ENCODE measurements at places on chromosomes 11 and 22.

DNA sequence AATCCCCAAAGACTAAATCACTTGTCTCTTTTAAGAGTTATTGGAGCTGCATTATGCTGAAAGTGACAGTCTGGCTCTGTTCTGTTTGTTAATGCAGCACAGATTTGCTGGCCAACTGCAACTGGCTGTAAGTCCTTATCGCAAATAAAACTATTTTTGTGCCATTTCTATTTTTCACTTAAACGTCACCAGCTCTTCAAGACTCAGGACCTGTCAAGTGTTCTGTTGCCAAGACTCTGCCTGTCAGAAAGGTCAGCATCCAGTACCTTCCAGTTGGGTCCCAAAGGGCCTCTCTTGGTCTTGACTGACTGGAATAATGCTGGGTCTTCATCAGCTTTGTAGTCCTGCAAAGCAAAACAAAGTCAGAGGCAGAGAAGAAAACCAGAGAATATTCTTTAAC lies 45.6 kb downstream of the PITPNB start:
- peaks cover 16% of the 10 kb centered on the region for H3K4me1 ChIP-seq
- H3K27ac ChIP-seq = no peak overlapping the region
- DNase-seq = no peak
- H3K27me3 ChIP-seq = no peaks in the 10 kb centered on the region

DNA sequence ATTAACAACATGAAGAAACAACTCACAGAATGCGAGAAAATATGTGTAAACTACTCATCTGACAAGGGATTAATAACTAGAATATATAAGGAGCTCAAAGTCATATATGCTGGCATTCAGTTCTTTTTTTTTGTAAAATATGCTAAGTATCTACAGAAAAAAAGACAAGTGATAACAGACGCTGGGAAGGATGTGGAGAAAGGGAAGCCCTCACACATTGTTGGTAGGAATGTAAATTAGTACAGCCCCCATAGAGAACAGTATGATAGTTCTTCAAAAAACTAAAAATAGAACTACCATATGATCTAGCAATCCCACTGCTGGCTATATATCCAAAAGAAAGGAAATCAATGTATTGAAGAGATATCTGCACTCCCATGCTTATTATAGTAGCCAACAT lies 13.8 kb downstream of the GAB2 start:
- H3K4me1 ChIP-seq = peaks cover 32% of the 10 kb centered on the region
- H3K4me3 ChIP-seq = no peak overlapping the region
- H3K36me3 ChIP-seq = no peaks in the 10 kb centered on the region
- no peaks in the 10 kb centered on the region for H3K27me3 ChIP-seq
- no peak for DNase-seq
- H3K27ac ChIP-seq = no peak overlapping the region

DNA sequence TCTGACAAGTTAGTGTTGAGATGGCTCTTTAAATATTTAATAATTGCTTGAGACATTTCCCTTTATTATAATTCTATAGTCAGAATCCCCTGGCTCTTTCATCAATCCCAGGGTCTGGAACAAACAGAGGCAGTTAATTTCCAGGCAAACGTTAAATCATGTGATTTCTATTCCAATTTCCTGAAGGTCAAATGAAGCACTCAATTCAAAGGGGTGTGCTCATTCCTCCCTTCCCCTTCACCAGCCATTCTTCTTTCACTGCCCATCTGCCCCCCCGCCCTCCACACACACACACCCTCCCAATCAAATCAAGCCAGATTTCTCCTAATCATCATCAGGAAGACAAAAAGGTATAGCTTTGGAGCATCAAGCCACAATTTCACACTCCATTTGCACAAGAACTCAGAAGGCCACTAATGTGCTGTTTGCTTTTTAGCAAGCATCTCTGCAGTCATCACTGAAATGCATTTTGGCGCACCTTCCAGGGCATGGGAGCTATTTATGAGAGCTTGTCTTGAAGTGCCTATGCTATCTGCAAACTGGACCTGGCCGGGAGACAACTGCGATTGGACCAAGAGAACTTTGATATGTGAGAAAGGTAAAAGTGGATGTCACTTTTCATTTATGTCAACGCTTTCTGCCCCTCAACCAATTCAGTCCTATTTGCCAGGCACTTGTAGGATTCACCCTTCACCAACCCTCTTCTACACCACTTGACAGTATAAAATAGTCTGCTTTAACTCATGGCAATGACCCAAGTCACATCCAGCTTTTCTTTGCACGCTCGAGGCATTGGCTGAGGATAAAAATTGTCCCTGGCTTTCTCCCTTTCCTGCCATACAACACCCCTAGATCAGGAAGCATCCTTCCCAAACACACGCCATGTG lies 315.1 kb upstream of the API5 start:
- no peaks in the 10 kb centered on the region for H3K36me3 ChIP-seq
- no peak for DNase-seq
- H3K4me3 ChIP-seq = no peak overlapping the region

DNA sequence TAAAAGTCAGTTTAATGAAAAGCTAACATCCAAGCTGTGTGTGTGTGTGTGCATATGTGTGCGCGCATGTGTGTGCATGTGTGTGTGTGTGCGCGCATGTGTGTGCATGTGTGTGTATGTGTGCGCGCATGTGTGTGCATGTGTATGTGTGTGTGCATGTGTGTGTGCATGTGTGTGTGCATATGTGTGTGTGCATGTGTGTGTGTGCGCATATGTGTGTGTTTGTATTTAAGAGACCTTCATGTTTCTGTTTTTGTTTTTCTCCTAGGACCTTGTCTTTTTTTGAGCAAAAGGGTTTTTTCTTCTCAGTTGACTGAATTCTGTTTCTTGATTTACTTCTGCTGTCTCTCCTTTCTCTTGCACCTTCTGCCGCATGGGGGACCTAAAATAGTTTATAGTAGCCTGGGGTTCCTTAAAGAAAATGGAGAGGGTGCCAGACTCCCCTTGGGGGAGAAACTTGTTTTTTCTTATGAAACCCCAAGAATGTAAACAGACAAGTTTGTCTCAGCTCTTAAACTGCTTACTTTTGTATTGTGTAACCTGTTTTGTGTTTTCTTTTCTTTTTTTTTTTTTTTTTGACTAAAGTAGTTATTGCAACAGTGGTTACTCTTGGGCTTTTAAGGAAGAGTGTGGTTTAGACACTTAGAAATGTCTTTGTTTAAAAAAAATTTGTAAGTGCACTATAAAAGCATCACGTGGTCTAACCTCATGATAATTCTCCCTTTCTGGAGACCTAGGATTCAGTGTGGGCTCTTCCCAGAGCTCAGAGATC lies 53.0 kb downstream of the OSBPL5 start:
- H3K4me1 ChIP-seq = no peaks in the 10 kb centered on the region
- no peak for DNase-seq
- H3K27me3 ChIP-seq = no peaks in the 10 kb centered on the region
- no peak overlapping the region for H3K4me3 ChIP-seq
- no peaks in the 10 kb centered on the region for H3K36me3 ChIP-seq

DNA sequence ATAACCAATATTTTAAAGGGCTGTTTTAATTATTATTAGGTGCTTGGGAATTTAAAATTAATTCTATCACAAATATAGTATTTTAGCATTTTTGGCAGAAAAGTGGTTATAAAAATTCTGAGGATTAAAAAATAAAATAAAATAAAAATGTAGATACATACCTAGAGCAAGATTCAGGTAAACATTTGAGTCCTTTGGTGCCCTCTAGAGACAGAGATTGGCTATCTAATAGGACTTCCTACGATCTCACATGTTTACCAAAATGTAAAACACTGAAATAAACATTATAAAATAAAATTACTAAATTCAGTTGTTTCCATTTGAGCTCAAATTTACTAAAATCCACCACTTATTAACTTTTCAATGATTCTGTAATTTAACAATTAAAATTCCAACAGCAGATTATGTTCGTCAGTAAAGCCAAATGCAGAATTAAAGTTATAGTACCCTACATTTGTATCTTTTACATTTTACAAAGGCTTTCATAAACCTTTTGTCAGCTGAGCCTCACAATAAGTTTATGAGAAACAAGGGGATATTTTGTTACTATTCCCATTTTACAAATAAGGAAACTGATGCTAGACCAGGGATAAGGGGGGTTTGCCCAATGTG lies 27.7 kb downstream of the SLC36A4 start:
- H3K4me3 ChIP-seq = no peak overlapping the region
- no peak overlapping the region for H3K27ac ChIP-seq
- H3K36me3 ChIP-seq = no peaks in the 10 kb centered on the region

DNA sequence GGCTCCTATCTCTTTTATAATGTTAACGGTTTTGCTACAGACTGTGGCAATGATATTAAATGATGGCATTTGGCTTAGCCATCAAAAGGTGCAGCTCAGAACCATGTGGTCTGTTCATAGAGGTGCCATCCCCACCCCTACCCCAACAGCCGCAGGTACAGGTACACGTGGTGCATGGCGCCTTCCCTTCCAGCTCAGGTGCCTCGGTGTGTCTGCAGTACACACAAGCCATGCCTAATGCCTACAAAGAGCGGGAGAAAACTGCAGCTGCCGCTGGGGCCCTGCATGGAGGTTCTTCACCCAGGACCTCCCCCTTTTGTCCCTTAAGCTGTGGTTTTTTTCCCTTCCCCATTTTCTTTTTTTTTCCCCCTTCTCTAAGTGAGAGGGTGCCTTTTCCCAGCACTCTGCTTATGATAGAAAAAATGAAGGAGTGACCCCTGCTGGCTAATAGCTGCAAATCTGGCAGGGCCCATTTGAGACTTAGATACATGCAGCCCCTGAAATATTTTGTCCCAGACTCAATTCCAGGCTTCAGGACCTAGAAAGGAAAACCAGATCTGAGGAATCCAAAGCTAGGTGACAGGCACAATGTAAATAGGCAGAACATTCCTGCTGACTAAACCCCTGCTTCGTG lies 6.5 kb downstream of the OR52M1 start:
- H3K27ac ChIP-seq = no peak overlapping the region
- no peak for DNase-seq
- H3K27me3 ChIP-seq = peaks cover 27% of the 10 kb centered on the region
- H3K4me1 ChIP-seq = no peaks in the 10 kb centered on the region

- peaks cover 4% of the 10 kb centered on the region for H3K36me3 ChIP-seq
- H3K4me1 ChIP-seq = no peaks in the 10 kb centered on the region
These were observed 1049.1 kb downstream of the BRD1 start for GRCh38 chr22:48778308-48779195.

DNA sequence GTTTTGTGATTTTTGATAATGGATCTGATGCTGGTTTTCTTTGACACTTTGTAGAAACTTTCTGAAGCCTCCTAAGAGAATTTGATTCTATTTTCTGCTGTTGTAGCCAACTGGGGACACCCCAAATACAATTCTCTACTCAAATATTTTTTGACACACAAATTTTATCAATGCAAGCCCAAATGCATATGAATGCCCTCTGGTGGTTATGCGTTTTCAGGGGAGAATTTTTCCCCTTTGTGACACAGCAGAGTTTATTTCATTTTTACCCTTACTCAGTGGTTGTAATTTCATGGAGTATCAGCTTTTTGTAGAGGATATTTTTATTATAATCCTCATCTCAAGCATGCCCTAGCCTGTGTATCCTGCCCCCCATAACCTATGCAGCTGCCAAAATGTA lies 44.7 kb upstream of the MTMR2 start:
- DNase-seq = no peak
- H3K4me3 ChIP-seq = no peak overlapping the region
- H3K36me3 ChIP-seq = no peaks in the 10 kb centered on the region
- no peak overlapping the region for H3K27ac ChIP-seq
- H3K4me1 ChIP-seq = no peaks in the 10 kb centered on the region

- H3K4me3 ChIP-seq = no peak overlapping the region
- H3K4me1 ChIP-seq = no peaks in the 10 kb centered on the region
- DNase-seq = no peak
- H3K36me3 ChIP-seq = no peaks in the 10 kb centered on the region
These were observed 149.1 kb upstream of the E2F8 start for GRCh38 chr11:19389787-19390303.

- H3K4me3 ChIP-seq = no peak overlapping the region
- H3K4me1 ChIP-seq = peaks cover 39% of the 10 kb centered on the region
- no peak overlapping the region for H3K27ac ChIP-seq
- DNase-seq = no peak
- H3K36me3 ChIP-seq = peaks cover 26% of the 10 kb centered on the region
These were observed 13.3 kb upstream of the MOB2 start for GRCh38 chr11:1499899-1500298.

GRCh38 chr11:92482492-92483060 lies 258.0 kb downstream of the FAT3 start:
- no peak overlapping the region for H3K27ac ChIP-seq
- H3K4me3 ChIP-seq = no peak overlapping the region
- no peaks in the 10 kb centered on the region for H3K27me3 ChIP-seq

GRCh38 chr11:72670041-72670440 lies 4.2 kb downstream of the PDE2A start:
- H3K27ac ChIP-seq = no peak overlapping the region

GRCh38 chr22:49833340-49834007 lies 5.8 kb upstream of the BRD1 start:
- H3K27ac ChIP-seq = no peak overlapping the region
- no peaks in the 10 kb centered on the region for H3K36me3 ChIP-seq
- no peaks in the 10 kb centered on the region for H3K27me3 ChIP-seq
- no peak for DNase-seq

DNA sequence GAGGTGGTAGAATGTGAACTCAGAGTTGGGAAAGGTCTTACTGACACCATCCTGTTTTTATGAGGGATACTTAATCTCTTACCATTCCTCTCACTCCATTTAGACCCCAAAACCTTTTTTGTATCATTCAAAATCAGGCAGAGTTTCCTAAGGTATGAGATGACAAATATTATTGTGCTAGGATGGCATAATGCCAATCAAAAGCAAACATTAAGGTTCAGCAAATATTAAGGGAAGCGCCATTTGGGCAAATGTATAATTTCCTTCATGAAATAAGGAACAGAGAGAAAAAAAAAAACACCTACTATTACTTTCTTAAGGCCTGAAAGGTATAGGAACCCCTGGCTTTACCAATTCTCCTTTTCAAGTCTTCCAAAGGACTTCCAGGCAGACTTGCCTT lies 62.4 kb downstream of the SMCO4 start:
- H3K4me3 ChIP-seq = no peak overlapping the region
- no peak overlapping the region for H3K27ac ChIP-seq
- no peak for DNase-seq
- no peaks in the 10 kb centered on the region for H3K27me3 ChIP-seq
- H3K36me3 ChIP-seq = no peaks in the 10 kb centered on the region

DNA sequence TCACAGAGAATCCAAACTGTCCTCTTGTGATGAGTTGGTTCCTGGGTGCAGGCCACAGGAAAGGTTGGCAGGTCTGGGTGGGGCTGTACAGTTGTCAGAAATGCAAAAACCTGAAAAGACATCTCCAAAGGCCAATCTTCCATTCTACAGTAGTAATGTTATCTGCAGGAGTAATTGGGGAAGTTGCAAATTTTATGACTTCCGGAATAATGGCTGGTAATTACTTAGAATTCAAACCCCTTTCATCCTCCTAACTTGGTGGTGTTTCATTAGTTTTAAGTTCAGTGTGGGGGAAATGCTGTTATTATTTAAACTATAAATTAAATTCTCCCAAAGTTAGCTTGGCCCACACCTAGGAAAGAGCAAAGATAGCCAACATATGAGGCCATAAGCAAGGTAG lies 64.7 kb upstream of the FAT3 start:
- H3K27me3 ChIP-seq = no peaks in the 10 kb centered on the region
- no peak overlapping the region for H3K4me3 ChIP-seq
- no peaks in the 10 kb centered on the region for H3K36me3 ChIP-seq

- peaks cover 3% of the 10 kb centered on the region for H3K4me1 ChIP-seq
- no peak overlapping the region for H3K4me3 ChIP-seq
- no peaks in the 10 kb centered on the region for H3K36me3 ChIP-seq
- no peak overlapping the region for H3K27ac ChIP-seq
- peaks cover 48% of the 10 kb centered on the region for H3K27me3 ChIP-seq
These were observed 20.6 kb upstream of the TLCD5 start for GRCh38 chr11:120304526-120304925.

Data from naive B cell (primary cell).